Inflammatory macrophage (primary cell): ENCODE measurements at places on chromosomes 1 and 21.
A peak's percentile ranks its signal among the peaks of the same experiment; 100 is the strongest.

GRCh38 chr1:94697839-94698238, 122.3 kb upstream of the SLC44A3 start:
- DNase-seq, result no peak

DNA sequence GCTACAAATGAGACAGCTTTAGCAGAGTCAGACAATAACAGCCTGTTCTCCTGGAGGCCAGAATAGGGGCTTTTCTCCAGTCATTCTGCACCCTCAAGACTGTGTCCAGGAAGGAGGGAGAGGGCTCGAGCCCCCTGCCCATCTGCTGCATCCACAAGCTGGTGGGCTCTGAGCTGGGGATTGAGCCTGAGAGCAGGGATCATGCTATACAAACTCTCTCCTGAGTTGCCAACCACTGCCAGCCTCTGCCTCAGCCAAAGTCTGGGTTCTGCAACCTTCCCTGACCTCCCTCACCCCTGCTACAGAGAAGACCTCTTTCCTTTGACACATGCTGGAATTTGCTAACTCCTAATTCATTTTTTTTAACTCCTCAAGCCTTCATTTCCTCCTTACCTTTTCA, 14.8 kb upstream of the PPM1J start:
- DNase-seq, result no peak

- DNase-seq, result no peak
Observed at GRCh38 chr1:68479501-68479900, 17.4 kb downstream of the DEPDC1 start.

- DNase-seq, result no peak
Observed at GRCh38 chr1:115057661-115058254, 28.1 kb downstream of the TSHB start.

- DNase-seq, result no peak
Observed at GRCh38 chr21:41775149-41775472, 8.3 kb upstream of the RIPK4 start.

GRCh38 chr1:70319750-70320149, 34.8 kb downstream of the ANKRD13C start:
- no peak for DNase-seq

- peak; percentile 82 for DNase-seq
Observed at GRCh38 chr1:15328351-15329103, 81.2 kb upstream of the EFHD2 start.

- DNase-seq, result no peak
Observed at GRCh38 chr1:204684571-204685235, 835 bp downstream of the LRRN2 start.

DNA sequence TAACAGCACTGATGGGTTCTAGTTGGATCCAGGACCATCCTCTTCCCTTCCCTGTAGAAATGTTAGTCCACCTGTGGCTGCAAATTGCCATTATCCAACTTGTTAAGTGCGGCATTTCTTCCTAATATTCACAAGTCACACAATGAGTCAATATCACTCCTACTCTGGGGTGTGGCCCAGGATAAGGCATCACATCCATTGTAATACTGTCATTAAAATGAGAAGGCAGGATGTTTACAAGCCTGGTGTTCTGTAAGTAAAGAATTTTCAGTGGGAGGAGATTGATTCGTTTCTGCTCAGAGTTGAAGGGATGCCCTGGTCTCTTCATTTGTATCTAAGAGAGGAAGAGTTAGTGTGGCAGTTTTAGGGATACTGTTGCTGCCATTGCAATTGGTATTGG, 18.1 kb upstream of the ARHGAP29 start:
- DNase-seq, result no peak

GRCh38 chr1:155892796-155893195, 18.4 kb downstream of the RIT1 start:
- no peak for DNase-seq

DNA sequence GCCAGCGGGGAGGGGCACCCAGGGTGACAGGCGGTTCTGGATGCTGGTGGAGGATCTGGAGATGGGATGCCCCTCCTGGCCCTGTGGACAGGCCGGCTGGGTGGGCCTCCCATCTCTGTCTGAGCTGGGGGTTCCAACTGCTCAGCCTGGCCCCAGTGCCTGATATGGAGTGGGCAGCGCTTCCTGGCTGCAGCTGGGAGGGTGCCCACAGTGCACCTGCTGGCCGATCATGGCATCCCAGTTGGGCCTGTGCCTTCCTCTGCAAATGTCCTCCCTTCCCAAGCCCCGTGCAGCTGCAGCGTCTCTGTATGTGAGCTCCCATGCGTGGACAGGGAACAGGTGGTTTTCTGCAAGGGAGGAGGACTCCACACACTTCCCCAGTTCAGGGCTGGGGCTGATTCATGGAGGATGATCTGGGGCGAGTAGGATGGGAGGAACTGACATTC, 2.1 kb downstream of the PFKL start:
- peak; percentile 63 for DNase-seq

- no peak for DNase-seq
Observed at GRCh38 chr1:145729196-145729595, 9.9 kb downstream of the CD160 start.

DNA sequence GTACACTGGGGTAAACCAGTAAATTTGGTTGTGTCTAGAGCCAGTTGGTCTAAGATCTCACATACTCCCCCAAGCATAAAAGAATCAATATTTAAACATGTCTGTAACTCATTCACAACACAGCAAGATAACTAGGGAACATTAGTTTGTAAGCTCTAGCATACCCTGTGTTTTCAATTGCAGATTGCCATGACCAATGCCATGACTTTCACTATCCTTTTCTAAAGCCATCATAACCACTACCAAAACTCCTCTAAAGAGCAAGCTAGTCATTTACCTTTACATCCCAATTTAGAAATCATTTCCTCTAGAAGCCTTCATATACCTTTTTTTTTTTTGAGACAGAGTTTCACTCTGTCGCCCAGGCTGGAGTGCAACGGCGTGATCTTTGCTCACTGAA, 56.5 kb upstream of the PLA2G4A start:
- no peak for DNase-seq

DNA sequence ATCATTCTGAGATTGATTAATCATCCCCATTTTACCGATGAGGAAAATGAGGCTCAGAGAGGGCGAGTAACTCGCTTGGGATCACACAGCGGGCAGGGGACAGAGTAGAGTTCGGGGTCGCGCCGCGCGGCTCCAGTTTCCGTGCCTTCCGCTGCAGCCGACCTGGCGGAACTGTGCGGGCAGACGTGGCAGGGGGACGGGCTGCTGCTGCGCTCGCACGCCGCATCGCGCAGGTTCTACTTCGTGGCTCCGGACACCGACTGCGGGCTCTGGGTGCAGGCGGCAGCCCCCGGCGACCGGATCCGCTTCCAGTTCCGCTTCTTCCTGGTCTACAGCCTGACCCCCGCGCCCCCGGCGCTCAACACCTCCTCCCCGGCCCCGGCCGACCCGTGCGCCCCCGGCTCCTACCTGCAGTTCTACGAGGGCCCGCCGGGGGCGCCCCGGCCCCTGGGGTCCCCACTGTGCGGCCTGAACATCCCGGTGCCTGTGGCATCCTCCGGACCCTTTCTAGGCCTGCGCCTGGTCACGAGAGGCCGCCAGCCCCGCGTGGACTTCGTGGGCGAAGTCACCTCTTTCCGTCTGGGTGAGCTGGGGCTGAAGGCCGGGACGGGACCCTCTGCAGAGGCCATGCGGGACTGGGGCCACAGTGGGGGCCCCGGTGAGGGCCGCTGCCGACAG, 2.3 kb downstream of the LDLRAD2 start:
- DNase-seq, result no peak

- no peak for DNase-seq
Observed at GRCh38 chr1:34511802-34512201, 243.0 kb upstream of the GJB5 start.

DNA sequence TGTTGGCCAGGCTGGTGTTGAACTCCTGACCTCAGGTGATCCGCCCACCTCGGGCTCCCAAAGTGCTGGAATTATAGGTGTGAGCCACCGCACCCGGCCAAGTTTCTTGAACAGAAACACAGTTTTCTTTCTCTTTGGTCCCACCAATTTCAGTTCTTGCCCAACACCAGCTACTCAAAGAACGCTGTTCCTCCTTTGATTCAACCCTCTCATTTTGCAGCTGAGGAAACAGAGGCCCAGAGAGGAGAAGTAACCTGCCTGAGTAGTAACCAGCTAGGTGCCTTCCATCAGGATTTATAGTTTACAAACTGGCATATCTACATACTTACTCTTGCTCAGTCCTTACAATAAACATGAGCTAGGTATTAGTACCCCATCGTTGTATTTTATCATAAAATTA, 119.9 kb downstream of the SYF2 start:
- DNase-seq, result no peak

GRCh38 chr1:183164340-183164739, 21.7 kb upstream of the LAMC2 start:
- no peak for DNase-seq

DNA sequence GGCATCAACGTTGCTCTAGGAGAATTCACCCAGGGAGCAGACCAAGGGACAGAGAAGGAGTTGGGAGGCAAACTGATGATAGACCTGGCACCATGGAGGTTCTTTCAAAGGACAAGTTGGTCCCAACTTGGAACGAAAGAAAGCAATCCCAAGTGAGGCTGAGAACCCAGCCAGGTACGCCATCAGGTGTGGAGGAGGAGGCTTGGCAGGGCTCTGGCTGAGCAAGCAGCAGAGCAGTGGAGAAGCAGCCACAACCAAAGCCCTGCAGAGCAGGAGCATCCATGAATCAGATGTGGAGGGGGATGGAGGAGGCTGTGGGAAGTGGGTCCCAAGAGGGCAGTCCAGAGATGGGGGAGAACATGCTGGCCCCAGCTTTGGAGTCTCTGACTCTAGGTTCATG, 36.3 kb upstream of the RBM15 start:
- DNase-seq, result no peak

GRCh38 chr1:46613661-46614603, 2.7 kb downstream of the MOB3C start:
- DNase-seq, result peak; percentile 92

DNA sequence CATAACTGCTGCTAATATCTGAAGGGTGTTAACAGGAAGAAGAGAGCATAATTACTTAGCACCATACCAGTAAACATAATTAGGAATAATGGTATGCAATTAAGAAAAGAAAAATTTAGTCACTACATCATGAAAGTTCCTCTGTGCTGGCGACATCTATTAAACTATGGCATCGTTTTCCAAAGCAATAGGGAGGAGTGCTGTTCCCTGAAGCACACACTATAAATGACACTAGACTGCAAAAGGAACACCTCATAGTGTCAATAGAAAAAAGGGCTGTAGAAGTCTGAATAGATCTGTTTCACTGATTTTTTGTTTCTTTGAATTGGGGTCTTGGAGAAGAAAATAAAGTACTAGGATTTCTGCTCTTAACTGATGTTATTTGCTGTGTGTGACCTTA, 773.6 kb upstream of the B3GALT2 start:
- DNase-seq, result no peak

GRCh38 chr1:10515301-10515975, 40.7 kb downstream of the PEX14 start:
- DNase-seq, result peak; percentile 84

DNA sequence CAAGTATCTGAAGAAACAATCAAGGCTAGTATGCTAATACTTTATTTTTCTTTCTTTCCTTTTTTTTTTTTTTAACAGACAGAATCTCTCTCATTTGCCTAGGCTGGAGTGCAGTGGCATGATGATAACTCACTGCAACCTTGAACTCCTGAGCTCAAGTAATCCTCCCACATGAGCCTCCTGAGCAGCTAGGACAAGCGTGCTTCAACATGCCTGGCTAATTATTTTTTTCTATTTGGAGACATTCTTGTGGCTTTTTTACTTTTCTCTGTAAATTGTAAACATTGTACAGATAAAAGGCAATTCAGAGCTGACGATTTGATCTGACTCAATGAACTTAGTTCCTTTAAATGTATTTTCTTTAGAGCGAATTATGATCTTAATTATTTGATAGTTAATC, 41.4 kb downstream of the CCDC18 start:
- DNase-seq, result no peak

DNA sequence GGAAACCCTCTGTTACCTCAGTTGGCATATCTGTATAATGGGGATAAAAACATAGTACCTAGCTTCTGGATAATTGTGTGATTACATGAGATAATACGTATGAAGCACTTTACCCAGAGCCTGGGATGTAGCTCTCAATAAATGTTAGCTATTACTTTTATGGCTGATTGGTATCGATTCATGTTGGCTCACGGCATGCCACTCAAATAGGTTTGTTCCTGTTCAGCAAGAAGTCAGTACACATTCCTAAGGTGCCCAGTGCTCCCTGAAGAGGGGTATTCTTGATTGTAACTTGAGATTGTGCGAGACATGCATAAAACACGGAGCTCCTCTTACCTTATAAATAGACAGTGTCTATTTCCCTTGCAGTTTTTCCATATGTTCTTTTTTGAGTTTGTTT, 78.5 kb upstream of the GALNT2 start:
- no peak for DNase-seq

- no peak for DNase-seq
Observed at GRCh38 chr1:186178426-186179043, 196.5 kb downstream of the TPR start.

- DNase-seq, result no peak
Observed at GRCh38 chr21:45033791-45034555, 40.4 kb upstream of the ADARB1 start.

DNA sequence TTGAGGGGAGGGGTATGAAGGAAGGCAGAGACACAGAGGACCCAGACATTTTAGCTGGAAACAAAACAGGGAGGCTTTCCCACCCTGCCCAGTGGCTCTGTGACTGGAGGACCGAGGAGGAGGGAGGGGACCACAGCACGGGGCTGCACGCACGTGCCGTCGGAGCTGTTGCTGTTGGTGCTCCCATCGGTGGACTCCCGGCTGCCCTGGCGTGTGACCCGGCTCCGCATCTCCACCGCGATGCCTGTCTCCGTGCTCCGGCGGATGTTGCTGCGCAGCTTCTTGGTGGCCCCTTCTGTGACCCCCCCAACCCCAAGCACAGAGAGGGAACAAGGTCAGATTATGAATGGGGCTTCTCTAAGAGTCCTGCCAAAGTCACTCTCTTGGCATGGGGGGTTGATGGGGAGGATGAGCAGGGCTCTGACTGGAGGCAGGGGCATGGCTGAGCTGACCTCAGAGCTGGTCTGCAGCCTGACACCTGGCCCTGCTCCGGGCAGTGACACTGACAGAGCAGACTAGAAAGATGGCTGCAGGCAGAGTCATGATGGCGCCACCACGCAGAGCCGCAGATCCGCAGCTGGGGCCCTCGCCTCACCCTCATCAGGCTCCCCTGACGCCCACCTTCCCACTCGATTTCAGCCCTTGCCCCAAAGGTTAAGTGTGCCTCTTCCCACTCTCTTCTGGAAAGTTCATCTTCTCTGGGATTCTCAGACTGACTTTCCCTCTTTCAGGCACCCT, 29.6 kb downstream of the RIMS3 start:
- DNase-seq, result no peak

GRCh38 chr1:58717979-58718378, 18.1 kb upstream of the MYSM1 start:
- DNase-seq, result no peak

DNA sequence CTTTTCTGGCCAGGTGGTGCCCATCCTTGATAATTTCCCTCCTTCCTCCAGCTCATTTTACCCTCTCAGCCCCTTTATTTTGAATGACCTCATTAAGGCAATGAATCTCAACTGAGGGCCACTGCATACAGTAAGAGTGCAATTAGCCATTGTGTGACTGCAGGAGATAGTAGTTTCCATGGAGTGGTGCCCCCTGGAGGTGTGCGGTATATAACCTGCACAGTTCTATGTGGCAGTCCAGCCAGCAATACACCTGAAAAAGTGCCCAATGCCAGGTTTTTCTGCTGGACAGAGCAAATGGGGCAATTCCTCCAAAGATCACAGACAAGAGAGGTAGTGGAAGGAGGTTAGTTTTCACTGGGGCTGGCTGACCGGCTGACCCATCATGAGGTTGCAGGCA, 25.9 kb upstream of the LRRC38 start:
- no peak for DNase-seq

- DNase-seq, result no peak
Observed at GRCh38 chr1:212528501-212528900, 80.1 kb upstream of the ATF3 start.

- DNase-seq, result no peak
Observed at GRCh38 chr1:9835758-9836631, 12.2 kb upstream of the CLSTN1 start.
